ENCODE measurements at places on chromosomes 4 and X.

DNA sequence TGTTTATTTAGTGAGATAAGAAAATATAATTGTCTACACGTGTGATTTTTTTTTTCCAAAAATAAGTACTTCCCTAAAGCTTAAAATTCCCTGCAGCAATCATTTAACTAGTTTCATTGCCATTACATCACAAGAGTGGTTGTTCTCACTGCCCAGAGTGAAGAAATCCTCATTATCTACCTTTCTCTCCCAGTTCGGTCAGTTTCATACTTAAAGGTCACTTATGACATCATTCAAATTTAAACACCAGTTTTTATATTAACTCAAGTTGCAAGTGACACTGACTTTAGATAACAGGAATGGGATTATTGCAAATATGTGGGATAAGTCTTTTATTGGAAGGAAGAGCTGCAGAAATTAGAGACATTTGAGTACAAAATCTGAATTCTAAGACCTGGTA is 1699.8 kb upstream of the IGFBP7 start:
- no peak for DNase-seq

DNA sequence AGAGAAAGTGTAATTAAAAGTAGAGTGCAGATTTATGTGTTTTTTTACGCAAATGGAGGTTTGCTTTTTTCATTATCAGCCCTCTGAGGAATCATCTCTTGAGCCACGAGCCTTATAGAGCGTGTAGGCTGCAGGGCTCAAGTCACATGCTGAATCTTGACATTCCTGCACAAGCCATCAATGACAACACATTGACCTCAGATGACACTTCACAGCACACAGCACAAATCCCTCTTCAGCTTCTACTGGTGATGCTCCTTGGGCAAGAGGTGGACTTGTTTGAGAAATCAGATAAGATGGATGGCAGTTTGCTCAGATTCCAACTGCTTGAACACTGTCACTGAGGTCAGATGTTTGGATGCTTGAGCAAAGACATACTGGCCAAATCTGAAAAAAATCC is 250.6 kb downstream of the SNCA start:
- DNase-seq = no peak

DNA sequence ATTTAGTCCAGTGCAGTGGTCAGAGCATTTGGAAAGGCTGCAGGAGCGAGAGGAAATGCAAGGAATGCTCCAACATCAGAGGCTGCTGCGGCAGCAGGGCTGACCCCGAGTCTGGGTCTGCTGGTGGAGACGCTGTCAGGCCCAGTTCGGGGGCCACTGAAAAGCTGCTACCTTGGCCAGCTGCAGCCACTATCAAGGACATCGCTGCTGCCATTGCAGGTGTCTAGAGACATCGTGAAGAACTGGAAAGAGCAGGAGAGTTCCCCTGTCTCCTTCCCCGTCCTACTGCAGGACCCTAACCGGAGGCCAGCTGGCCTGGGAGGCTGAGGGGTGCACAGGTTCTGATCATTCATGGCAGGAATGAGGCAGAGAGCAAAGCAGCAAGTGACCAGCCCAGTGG is 29.5 kb upstream of the GPR78 start:
- DNase-seq = no peak

GRCh38 chr4:104967034-104967401 is 179.7 kb upstream of the TET2 start:
- DNase-seq = no peak

DNA sequence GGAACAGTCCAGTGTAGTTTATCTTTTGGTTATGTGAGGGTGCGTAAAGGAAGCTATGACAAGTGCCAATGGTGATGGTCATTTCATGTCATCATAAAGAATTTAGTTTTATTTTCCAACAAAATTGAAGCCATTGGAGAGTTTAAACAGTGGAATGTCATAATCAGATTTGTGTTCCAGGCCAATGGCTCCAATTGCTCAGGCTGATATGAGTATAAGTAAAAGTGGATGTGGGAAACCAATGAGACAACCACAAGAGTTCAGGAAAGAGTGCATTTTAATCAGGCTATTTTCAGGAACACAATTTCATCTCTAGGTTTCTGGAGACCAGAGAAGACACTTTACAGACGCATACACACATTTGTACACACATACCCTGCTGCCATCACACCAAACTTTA is 20.7 kb downstream of the SPANXC start:
- no peak for DNase-seq

DNA sequence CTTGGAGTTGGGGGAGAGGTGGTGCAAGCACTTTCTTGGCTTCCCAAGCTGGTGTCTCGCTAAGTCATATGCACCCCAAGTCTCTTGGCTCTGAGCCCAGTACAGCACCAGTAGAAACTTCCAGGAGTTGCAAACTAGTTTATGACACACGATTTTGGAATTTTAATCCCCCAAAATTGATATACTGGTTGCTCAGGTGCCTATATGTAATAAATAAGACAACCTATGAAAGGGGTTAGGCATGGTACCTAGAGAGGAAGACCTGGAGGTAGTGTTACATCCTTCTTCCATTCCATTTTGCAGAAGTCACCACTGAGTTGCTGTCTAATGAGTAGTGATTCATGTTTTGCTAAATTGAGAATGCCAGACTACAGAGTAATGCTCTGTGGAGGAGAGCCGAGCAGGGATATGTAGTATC is 4.3 kb upstream of the SLC4A4 start:
- no peak for DNase-seq

DNA sequence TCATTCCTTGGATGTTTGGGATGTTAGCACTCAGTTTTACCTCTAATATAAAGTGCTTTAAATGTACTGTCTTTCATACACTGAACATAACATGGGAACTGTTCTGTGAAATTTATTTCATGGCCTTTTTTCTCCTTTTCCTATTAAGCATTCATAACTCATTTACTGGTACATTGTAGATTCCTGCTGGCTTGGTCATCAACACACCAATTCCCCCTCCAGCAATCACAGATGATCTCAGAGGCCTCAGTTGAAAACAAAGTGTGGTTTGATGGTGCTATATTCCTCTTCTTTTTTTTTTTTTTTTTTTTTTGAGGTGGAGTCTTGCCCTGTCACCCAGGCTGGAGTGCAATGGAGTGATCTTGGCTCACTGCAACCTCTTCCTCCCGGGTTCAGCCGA is 61.9 kb upstream of the FAM47B start:
- DNase-seq = no peak

GRCh38 chr4:8517946-8518345 is 62.2 kb upstream of the GPR78 start:
- no peak for DNase-seq

DNA sequence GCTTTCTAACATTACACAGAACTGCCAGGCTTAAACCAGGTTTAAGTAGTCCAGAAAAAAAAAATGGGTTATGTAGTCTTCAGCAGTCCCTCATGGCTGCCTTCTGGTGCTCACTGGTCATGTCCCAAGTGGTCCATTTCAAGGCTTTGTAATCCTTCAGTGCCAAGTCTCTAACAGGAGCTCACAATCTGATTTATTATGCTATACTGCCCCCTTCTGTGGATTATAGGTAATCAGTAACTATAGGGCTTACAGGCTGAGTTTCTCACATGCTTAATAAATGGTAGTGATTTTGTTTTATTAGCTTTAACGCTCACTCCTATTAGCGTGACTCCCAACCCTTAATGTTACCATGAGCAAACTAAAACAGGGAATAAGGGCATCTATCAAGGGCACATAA is 92.5 kb upstream of the EDA2R start:
- DNase-seq = no peak

GRCh38 chr4:9758641-9759317 is 22.7 kb upstream of the DRD5 start:
- DNase-seq = no peak

GRCh38 chr4:3462321-3462789 is 751 bp upstream of the DOK7 start:
- no peak for DNase-seq

DNA sequence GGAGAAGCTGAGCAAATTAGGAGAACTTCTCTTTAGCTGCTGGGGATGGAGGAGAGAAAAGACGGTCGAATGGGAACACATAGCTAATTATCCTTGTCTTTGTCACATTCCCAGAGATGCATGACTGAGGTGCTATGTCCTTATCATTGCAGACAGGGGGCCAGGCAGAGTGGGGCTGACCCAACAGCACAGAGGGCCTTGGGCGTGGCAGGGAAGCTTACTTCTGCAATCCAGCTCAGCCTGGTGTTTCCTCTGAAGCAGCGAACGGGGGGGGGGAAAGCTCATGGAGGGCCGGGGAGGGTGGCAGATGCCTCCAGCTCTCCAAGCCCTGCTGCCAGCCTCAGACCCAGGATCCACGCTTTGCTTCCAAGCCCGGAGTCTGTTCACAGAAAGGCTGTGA is 50.8 kb upstream of the HOPX start:
- no peak for DNase-seq

- no peak for DNase-seq
Observed at GRCh38 chrX:152932598-152933175, 34.8 kb downstream of the ZNF185 start.

GRCh38 chr4:102826890-102827673 is at the start of gene UBE2D3:
Gene UBE2D3 (minus strand): TSS chr4:102827551. CDS start chr4:102826508, 1,043 bp downstream.
- peak; percentile 90 for DNase-seq

DNA sequence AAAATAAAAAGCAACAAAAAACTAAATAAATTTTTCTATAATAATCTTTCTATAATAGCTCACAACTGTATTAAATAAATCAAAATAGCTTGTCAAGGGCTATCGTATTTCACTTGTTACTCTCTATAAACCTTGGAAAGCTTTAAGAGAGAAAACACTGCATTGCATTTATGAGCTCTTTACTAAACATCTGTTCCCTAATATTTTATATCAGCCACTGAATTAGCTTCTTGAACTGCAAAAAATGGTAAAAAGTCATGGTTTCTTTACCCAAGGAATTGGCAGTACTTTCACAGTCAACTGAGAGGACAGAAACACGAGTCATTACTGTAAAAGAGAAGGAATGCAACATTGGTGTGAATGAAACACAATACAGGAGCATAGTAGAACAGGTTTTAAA is 671.2 kb downstream of the PCDH18 start:
- no peak for DNase-seq

GRCh38 chrX:51336584-51336983 is 4.0 kb downstream of the NUDT10 start:
- no peak for DNase-seq

GRCh38 chr4:184094532-184095159 is 123.0 kb downstream of the ENPP6 start:
- DNase-seq = no peak

DNA sequence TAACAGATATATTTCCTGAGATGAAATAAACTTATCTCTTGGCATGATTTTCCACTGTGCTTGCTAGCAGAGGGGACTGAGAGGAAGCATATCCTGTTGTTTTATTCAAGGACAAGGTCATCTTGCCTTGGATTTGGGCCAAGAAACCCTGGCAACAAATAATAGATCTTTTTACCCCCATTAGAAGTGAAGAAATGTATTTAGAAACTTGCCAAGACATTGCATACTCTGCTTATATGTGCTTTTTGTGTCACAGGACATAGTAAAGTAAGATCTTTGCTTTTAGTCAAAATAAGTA is 170.2 kb downstream of the RAPGEF2 start:
- no peak for DNase-seq

DNA sequence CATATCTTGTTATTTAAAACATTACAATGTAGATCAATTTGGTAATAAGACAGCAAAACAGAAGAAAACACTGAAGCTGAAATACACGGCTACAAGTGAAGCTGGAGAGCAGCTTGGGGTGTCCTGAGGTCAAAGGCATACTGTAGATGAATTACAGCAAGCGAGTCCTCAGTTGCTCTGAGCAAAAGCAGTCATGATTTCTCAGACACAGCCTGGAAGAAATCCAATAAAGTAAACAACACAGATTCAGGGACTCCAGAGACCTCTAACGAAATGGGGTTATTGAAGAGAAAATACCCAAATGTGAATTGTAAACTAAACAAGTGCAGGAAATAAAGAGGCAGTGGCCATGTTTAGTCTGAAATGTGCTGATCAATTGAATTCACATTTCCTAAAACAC is 324.4 kb downstream of the CAMK2D start:
- no peak for DNase-seq

- no peak for DNase-seq
Observed at GRCh38 chrX:10893366-10893765, 217.8 kb upstream of the HCCS start.

DNA sequence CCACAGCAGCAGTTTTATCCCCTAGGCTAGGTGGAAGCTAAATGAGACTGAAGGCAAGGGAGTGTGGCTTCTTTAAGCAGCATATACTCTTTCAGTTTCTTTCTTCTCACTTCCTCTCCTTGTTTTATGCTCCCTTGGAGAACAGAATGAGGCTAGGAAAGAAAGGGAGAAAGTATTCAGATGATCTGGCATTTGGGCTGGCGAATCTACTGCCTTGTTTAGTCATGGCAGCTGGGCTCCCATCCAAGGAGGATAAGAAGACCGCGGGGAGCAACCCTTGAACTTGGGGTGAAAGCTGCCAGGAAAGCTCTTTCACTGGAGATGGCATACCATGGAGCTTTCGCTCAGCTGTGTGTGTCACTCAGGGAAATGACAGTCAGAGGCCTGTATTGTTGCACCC is 72.1 kb downstream of the ARHGEF38 start:
- DNase-seq = no peak

- DNase-seq = no peak
Observed at GRCh38 chr4:128635141-128635954, 174.2 kb upstream of the JADE1 start.

DNA sequence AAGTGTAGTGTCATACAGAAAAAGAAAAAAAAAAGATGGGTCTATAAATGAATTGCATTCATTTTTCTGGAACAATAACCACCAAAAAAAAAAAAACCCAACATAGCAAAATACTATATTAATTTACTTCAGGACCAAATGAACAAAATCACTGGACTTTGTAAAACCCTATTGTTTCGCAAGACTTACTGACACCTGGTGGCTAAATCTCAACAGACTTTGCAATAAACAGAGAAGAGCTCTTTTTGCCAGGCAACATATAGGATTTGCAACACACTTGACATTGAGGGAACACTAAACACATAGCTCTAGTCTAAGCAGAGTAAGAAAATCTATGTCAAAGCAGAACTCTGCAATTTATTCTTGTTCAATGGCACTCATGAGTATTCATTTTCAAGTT is 990.2 kb downstream of the STPG2 start:
- DNase-seq = no peak

DNA sequence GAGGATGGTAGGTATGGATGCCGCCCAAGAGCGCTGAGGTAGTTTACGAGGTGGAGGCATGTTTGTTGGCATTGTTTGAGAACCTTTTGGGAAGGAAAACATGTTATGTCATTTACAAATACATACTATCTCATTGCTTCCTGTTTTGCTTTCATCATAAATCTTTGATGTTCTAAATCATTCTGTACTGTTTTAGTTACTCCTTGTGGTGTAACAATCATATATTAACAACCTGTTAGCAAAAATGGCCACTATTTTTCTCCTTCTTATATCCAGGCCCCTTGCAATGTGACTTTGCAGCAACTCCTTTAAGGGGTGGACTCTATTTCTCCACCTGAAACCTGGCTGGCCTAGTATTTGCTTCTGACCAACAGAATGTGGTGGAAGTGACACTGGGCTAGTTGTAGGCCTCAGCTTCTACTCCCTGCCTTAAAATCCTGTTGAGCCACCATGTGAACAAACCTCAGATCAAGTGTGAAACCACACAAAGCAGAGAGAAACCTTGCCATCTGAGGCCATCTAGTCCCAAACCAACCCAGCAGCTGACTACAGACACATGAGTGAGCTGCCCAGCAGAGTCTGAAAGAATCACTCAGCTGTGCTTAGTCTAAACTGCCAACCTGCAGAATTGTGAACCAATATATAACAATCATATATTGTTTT is 15.8 kb upstream of the CXorf38 start:
- no peak for DNase-seq
